Upper lobe of left lung (tissue), 6 donors: ENCODE measurements at places on chromosomes 2 and 18. TPM values are rescaled to one million over a fixed set of nuclear protein-coding genes. Genes with fewer than 3 reads are reported as not detected.

Gene ROCK1
- total RNA-seq, result 123 TPM

GRCh38 chr18:45730832-45731575, 7.0 kb downstream of the SLC14A1 start:
- H3K27me3 ChIP-seq, result no peaks in the 10 kb centered on the region
- no peaks in the 10 kb centered on the region for H3K4me1 ChIP-seq
- DNase-seq, result no peak
- H3K36me3 ChIP-seq, result no peaks in the 10 kb centered on the region
- H3K4me3 ChIP-seq, result no peak overlapping the region

- no peak overlapping the region for H3K27ac ChIP-seq
- no peak for DNase-seq
- H3K4me1 ChIP-seq, result no peaks in the 10 kb centered on the region
- H3K27me3 ChIP-seq, result no peaks in the 10 kb centered on the region
- H3K4me3 ChIP-seq, result no peak overlapping the region
- no peaks in the 10 kb centered on the region for H3K36me3 ChIP-seq
Observed at GRCh38 chr2:218472988-218473387, 54.1 kb downstream of the VIL1 start.

DNA sequence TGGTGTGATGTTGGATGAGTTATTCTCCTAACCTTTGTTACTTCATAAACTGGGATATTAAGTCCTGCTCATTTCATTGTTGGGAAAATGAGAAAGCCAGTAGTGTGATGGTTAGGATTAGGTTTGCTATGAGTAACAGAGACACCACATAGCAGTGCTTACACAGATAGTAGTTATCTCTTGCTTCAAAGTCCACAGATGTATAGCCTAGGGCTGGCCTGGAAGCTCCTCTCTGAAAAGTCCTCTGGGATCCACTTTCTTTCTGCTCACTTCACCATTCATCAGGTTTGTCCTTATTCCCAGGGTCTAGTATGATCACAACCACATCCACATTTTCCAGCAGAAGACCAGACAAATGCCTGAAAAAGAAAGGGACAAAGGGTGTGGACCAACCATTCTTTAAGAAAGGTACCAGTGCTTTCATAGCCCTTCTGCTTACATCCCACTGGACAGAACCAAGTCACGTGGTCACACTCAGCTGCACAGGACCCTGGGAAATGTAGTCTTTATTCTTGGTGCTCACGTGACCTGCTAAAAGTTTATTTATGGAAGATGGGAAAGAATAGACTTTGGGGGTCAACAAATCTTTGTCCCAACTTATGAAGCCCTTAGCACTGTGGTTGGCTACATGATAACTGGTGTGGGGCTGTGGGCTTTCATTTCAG, 108.9 kb downstream of the INSIG2 start:
- no peaks in the 10 kb centered on the region for H3K4me1 ChIP-seq
- no peak overlapping the region for H3K4me3 ChIP-seq
- H3K27ac ChIP-seq, result no peak overlapping the region
